Left renal pelvis (tissue), 4 donors: ENCODE measurements at places on chromosomes 7 and 10.

DNA sequence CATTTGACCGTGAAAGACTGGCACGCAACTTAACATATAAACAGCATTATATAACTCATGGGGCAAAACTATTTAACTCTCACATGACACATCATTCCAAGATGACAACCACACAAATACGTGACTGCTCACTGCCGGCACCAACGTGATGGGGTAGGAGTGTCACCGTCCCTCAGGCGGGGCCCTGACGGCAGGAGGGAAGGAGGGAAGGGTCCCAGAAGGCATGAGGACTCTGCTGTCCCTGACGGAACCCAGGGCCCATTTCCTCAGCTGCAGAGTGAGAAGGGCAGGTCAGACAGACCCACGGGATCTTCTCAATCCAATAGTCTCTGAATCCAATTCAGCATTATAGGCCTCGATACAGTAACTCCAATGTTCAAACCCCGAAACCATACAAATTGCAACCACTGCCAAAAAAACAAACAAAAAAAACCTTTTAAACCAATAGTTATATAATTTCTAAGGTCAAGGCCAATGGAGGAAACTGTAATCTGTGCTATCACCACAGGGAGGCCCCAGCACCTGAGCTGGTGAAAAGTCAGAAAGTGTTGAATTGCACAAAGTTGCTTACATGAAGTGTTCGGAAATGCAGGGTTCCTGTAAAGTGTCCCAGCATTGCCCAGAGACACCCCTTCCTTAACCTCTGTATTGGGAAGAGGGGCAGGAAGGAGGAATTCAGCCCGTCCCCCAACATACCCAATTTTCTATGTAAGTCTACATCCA, 137.4 kb downstream of the TNS3 start:
- no peak for DNase-seq

- no peak for DNase-seq
Observed at GRCh38 chr7:42765931-42766330, 145.9 kb downstream of the C7orf25 start.

DNA sequence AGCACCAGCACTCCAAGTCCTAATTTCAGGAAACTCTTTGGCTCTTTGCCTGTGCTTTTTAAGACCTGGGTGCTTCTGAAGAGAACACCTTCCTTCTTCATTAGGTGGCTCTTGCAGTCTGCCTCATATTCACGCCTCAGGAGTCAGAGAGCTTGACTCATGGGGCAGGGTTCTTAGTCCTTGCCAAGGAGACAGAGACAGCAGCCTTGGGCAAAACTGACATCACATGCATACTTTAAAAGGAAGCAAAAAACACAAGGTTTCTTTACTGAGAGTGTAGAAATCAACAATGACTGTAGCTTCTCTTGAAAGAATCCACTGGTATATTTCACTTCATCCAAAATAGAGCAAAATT, 780.6 kb downstream of the INHBA start:
- DNase-seq: no peak

- no peak for DNase-seq
Observed at GRCh38 chr7:12222889-12223579, 11.9 kb downstream of the TMEM106B start.

DNA sequence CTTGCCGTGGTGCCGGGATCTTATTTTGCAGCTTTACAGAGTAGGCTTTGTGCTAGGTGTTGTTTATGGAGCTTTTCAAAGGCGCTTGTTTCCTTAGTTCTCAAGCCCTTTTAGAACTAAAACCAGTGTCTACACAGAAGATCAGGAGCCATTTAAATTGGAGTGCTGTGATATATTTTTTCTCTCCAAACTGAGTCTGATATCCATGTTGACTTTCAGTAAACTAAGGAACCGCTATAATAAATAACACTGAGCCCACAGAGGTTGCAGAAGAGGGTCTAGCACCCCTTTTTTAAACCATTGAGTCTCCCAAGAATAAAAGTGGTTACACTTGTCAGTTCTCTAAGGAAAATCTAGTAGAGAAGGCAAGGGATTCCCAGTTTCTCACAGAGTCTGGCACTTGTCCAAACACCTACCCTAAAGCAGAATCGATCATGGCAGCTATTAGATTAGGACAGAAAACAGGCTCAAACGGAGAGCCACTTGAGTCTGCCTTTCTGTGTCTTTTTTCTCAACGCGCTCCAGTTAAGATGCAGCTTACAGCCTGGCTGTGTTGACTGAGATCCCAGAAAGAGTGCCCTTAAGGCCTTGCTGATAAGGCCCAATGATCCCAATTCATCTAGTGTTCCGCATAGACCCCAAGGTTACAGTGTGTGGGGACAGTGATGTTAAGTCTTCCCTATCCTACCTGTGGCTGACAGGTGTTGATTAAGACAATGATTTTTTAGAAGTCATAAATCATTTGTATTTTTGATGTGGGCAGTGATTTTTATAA, 804 bp downstream of the TMEM106B start:
- DNase-seq: peak; percentile 21

DNA sequence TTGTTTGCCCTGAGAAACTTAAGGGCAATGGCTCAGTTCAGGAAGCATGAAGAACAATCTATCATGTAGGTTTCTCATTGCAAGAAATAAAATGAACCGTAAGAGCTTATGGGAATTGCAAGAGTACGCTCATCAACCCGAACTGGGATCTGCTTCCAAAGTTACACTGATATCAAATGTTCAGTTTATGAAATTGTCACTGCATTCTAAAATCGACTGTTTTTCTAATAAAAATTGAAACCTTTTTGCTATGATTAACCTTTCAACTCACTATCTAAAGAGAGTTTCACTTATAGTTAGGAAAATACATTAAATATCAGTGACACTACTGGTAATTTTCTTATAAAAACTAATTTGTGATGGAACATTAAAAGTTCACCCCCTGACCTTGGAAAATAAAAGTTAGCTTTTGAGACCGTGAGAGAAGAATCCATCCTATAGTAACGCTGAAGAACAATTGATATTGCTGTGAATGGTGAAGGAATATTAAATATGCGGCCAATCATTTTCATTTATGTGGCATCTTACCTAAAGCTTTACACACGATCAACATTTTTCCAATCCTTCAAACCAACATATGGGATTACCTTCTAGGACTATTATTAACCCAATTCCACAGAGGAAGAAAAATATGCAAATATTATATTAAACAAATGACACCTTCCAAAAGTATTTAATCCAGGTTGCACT, 2.2 kb downstream of the MEOX2 start:
- DNase-seq: no peak

GRCh38 chr10:129586898-129587443, 119.9 kb downstream of the MGMT start:
- DNase-seq: no peak

- no peak for DNase-seq
Observed at GRCh38 chr7:107355616-107356015, 114.2 kb upstream of the GPR22 start.

GRCh38 chr10:75238182-75239095, 2.7 kb upstream of the COMTD1 start:
- no peak for DNase-seq

DNA sequence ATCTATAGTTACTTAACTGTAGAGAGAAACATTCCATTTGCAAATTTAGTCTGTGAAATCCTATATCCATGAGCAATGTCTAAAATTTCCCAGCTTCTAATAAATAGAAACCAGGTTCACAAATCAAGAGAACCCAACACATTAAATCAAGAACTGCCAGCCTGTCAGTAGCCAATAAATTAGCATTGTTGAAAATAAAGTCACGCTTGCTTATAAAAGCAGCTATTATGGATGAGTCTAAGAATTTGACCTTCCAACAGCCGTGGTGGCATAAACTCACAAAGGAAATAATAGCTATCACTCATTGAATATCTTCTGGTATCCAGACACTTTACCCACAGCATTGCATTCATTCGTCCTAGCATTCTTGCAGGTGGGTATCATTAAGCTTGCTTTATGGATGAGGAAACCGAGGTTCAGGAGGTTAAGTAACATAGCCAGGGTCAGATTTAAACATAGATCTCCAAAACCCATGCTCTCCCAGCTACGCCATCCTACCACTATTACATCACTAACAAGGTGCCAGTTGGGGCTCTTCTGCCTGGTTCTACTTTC, 260.1 kb upstream of the YAE1 start:
- DNase-seq: no peak

- DNase-seq: no peak
Observed at GRCh38 chr7:94142281-94142680, 138.1 kb upstream of the BET1 start.

GRCh38 chr7:99392659-99393354, 15.6 kb downstream of the PDAP1 start:
- DNase-seq: no peak

GRCh38 chr10:34931216-34931615, 116.1 kb upstream of the PARD3 start:
- no peak for DNase-seq

- DNase-seq: no peak
Observed at GRCh38 chr7:89809291-89809690, 345.0 kb upstream of the STEAP1 start.

DNA sequence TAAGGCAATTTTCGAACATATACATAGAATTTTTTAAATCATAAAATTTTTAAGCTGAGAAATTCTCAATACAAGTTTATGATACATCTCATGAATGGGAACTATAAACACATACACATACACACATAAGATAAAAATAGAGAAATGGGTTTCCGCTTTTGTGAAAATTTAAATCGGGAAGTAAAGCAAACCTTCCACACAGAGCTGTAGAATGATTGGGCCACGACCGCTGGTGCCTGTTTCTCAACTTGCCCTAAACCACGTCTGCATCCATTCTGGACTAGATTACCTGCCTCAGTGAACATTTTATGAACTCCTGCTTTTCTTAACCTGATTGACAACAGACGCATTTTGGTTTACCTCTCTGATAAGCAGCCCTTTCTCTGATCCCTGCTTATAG, 264.4 kb downstream of the SKAP2 start:
- DNase-seq: no peak

DNA sequence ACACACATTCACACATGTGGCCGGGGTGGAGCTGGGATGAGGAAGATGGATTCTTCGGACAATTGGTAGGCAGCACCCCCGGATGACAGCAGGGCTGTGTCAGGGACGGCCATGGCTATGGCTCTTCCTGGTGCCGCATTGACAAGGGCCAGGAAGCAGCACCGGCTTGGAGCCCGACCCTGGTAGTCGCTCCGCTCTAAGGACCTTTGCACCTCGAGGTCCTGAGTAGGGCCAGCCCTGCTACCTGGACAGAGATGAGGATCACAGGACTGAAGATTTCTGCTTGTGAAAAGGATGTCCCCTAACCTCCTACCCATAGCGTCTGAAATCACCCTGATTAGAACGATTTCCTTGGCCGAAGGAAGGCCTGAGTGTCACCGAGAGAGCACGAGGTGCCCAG, 134.1 kb downstream of the ADARB2 start:
- DNase-seq: no peak

DNA sequence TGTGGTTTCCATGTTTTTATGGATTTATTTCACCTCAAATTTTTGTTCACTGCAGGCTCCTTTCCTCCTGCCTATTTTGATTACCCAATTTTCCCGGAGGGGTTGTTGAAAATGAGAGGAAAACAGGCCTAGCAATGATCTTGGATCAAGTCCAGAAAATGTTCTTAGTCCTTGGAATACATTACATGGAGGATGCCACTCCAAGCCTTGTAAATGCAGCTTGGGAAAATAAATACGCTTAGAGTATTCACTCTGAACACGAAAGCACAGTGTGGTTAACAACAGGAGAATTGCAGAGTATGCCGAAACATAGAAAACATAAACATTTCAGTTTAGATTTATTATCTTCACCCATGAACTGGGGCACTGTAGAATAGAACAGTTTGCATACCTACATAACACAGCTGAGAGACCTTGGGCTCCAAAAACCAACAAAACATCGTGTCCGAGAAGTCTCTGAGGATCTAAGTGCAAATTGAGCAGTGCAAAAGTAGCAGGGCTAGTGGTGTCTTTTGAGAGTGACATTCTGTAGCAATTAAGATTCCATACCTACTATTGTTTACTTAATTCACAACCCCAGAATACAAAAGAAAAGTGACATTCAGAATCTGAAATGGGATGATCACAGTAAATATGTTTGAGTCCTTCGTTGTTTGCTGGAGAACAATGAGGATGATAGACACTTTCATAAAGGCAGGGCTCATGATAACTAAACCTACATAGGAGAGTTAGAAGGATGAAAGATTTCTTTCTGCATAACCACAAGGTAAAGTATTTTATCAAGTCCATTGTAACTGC, 7.6 kb upstream of the CD36 start:
- no peak for DNase-seq

DNA sequence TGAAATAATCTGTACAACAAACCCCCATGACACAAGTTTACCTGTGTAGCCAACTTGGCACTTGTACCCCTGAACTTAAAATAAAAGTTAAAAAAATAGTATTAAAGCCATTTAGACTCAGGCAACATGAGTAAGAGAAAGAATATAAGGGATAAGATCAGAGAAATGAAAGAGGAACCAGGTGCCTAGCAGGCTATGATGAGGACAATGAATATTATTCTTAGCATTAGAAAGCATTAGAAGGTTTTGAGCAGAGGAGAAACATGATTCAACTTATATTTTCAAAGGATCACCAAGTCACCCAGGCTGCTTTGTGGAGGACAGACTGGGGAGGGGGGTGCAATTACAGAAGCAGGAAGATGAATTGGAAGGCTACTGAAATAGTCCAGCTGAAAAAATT, 48.1 kb upstream of the TES start:
- no peak for DNase-seq

- no peak for DNase-seq
Observed at GRCh38 chr10:46299536-46300369, 13.0 kb downstream of the ANTXRL start.

DNA sequence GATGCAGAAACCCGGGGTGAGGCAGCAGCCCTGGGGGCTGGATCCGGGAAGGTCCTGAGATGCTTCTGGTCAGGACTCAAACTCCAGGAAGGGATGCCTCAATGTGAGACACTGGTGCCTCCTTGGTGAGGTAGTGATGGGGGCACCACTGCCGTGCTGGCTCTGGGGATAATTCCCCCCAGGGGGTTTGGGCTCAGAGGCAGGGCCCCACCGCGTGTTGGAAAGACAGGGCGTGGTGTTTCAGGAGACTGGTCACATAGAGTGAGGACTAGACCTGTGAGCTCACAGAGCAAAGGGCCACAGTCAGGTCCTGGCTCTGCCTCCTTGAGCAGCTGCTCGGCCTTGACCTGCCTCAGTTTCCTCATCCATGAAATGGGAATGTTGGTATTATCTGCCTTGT, 361.9 kb downstream of the GLRX3 start:
- DNase-seq: no peak

DNA sequence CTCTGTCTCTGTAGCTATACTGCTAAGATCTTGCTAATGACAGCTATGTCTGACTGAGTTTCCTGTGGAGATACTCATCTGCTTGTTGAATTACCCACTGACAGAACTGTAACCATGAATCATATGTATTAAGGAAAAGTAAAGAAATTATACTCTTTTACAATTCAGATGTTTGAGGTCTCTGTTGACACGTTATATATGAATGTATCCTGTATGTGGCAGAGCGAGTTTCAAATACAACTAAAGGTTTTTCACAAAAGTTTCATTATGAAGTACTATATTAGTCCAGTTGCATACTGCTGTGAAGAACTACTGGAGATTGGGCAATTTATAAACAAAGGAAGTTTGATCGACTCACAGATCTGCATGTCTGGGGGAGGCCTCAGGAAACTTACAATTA, 232.5 kb downstream of the CDK14 start:
- DNase-seq: no peak
